ENCODE measurements at places on chromosomes 4 and X.

DNA sequence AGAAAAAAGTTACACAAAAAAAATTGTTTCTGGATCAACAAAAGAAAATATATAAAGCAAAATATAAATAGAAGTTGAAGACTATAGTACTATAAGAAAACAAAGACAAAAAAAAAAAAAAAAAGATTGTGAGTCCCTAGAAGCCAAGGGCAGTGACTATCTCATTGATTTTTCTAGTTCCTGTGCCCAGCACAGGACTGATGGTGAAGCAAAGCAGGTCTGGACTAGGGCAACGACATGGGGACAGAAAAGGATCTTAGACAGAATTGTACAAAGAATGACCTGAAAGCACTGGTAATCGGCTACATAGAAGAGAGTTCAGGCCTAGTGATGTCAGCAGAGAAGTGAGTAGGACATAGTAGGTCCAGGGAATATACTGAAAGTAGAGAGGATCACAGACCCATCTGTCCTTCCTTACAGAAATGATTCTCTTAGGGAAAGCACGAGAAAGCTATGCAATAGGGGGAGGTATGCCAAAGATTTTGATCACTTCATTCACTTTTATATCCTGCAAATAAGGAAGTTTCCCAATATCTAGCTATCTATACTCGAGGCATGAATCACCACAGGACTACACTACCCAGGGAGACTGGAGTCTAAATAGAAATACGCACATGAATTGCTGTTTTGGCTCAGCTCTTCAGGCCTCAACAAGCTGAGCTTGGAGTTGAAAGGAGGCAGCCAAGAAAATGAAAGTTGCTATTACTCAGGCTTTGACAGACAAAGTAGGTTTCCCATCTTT lies 230.9 kb upstream of the GPC4 start:
- DNase-seq: no peak

GRCh38 chrX:141455103-141455502 lies 129.4 kb downstream of the SPANXA1 start:
- DNase-seq: no peak

DNA sequence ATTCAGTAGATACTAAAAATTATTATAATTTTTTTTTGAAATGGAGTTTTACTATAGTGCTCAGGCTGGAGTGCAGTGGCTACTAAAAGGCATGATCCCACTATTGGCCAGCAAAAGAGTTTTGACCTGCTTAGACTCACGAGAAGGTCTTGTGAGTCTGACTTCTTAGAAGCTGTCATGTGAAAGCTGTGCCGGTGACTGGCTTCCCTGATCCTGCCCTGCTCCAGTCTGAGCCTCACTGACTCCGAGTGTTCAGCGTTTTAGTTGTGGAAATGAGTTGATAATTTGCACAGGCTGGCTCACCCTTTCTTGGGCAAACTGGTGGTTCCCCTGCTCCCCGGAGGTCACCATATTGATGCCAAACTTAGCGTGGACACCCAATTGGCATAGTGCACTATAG lies 16.4 kb upstream of the CXCL8 start:
- no peak for DNase-seq

- no peak for DNase-seq
Measured at GRCh38 chrX:68416592-68416991, 16.7 kb downstream of the OPHN1 start.

- no peak for DNase-seq
Measured at GRCh38 chrX:154380153-154380552, 1.1 kb downstream of the EMD start.

DNA sequence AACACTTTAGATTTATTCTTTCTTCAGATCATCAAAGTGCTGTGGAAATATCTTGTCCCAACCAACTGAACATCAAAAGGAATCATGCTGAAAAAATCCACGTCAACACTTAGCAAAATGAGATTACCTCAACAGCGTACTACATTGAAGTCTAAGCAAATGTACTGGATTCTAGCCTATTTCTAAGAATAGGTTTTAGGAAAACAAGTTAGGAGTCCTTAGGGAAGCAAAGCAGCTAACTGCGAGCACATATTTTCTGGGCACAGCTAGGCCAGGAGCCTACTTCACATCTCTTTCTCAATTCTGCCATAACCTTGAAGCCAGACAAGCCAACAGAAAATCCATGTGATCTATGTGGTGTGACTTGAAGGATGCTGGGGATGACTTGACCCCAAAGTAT lies 22.2 kb downstream of the KDR start:
- no peak for DNase-seq

GRCh38 chrX:13790206-13791131 lies 26.4 kb downstream of the GPM6B start:
- no peak for DNase-seq

- DNase-seq: no peak
Measured at GRCh38 chrX:26442340-26442739, 226.4 kb downstream of the MAGEB5 start.

DNA sequence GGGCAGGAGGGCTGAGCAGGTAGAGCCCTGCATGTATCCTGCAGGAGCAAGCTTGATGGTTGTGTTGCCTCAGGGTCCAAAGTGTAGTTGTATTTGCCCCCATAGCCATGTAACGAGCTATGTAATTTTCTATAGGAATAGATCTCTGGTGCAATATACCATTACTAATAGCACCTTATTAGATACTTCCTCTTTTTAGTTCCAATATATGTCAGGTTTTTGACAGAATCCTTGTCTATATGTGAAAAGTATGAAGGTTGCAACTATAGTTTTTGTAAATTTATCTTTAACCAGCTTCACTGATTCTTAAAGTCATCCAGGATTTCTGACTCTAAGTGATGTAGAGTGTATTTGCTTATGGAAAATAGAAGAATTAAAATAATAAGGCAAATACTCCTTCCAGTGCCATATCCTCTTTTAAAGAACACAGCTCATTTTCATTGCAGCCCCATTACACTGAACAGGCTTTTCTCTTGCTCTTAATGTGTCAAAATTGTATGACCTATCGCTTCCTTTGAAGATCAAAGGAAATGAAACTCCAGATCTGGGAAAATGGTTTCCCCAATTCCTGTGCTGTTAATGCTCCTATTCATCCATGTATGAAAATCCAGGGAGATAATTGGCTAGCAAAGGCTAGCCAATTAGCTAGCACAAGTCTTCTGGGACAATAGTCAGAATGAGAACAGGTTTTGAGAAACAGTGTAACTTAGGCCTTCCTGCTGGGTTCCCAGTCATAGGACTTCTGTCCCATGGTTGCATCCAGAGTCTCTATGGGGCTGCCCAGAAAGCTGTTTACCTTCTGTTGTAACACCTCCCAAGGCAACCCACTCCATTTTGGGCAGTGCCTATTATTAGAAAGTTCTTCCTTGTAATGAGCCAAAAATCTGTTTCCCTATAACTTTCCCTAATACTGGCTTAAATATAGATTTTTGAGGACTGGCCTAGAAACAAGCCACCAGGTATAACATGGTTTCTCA lies 90.6 kb downstream of the TSPAN7 start:
- peak; percentile 42 for DNase-seq

DNA sequence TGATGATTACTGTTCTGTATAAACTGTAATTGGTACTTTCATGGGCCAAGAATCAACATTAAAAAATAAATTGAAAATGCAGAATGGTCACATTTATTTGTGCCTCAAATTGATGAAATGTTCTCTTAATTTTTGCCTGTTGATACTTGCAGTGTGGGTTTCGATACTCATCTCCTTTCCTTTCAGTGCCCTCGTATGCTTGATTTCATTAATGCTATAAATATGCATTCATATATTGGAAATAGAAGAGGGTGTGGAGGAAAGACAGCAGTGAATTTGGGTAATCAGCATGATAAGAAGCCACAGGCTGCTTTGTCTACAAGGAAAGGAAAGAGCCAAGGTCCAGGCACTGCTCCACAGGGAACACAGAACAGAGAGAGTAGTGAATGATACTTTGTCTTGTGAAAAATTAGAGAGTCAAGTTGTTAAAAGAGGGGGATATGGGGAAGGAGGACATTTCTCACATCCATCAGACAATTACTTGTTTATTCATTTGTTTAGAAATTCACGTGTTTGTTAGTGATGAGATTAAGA lies 1.0 kb upstream of the DDX60 start:
- DNase-seq: no peak

GRCh38 chr4:36206012-36206411 lies 38.3 kb downstream of the ARAP2 start:
- DNase-seq: no peak

DNA sequence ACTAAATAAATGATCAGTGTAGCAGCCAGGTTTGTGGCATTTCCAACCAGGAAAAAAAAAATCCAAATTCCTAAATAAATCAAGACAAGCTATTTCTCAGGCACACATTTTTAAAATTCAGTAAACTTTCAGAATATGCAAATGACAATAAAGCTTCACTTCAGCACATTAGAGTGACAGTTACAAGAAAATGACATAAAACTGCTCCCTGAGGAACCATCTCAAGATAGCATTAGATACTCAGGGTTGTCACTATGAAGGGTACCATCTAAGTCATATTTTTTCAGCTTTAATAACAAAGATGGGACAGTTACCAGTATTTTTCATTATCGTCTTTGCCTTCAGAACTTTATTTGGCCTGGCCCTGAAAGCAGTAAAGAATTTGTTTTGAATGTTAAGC lies 411.3 kb upstream of the RASGEF1B start:
- no peak for DNase-seq

DNA sequence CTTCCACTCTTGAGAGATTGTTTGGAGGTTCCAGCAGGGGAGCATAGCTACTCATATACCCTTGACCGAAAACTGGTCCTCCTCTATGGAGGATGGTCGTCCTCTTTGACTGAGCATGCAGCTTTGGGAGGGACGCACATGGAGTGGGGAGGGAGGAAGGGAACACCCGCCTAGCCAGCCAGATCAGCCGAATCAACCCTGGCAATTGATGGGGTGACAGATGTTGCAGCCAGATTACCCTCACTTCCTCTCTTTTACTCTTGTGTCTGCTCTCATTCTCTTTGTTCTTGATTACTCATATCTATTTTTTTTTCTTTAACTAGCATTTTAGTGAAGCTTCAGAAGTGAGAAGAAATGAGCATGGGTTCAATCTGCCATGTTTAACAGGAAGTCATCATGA lies 19.6 kb downstream of the MGST2 start:
- DNase-seq: no peak

DNA sequence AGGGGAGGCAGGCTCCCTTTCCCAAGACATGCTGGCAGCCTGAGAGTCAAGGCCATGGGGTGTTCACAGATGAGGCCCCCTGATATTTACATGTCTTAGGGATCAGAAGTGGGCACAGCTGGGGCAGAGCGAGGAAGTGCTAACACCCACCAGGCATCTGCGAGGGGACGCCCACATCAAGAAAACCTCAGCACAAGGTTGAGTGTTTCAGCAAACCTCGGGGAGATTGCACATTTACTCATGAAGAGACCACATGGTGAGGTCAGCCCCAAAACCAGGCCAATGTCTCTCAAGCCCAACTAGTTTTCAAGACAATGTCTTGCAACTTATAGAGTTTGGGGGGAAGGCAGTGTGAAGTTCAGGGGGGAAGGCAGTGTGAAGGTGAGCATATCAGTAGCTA lies 55.2 kb downstream of the CLNK start:
- no peak for DNase-seq

DNA sequence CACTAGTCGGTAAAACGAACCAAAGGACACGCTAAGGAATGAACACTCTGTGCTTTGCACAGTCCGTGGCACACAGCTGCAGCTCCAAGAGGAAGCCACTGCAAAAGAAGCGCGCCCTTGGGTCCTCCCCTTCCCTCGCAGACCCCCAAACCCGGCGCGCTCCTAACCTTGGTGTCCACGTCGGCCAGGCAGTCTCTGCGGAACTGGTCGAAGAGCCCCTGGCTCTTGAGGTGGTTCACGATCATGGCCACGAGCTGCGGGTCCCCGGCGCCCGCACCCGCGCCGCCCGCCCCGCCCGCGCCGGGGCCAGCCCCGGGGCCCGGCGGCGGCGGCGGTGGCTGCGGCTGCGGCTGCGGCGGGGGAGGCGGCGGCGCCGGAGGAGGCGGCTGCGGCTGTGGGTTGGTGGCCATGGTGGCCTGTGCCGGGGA lies 333 bp downstream of the BOD1L1 start:
- DNase-seq: no peak

GRCh38 chr4:99943904-99944437 lies 2.4 kb downstream of the DNAJB14 start:
- no peak for DNase-seq

DNA sequence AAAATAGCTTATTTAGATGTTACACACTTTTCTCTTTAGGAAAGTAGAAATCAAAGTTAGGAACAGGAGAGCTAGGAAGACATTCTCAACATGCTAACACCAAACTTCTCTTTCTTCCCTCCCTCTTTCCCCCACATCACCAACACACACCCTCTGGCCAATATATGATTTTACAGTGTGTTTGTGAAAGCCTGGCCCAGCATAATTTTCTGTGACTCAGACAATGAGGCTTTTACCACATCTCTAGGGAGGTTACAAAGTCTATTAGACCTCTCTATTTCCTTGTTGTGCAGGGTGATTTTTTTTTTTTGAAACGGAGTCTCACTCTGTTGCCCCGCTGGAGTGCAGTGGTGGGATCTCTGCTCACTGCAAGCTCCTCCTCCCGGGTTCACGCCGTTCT lies 189.9 kb downstream of the AASDH start:
- DNase-seq: no peak

DNA sequence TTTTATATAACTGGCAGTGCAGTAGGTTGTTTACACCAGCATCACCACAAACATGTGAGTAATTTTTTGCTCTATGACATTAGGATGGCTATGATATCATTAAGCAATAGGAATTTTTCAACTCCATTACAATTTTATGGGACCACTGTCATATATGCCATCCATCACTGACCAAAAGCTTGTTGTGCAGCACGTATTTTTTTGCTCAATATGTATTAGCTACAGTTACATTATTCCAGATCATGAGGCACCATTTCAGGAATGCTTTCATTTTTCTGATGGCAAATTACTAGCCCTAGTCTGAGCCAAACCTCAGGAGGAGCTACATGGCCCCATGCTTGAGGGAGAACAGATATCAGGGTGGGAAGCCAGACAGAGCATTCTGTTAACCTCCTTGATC lies 56.8 kb upstream of the DCLK2 start:
- DNase-seq: no peak

DNA sequence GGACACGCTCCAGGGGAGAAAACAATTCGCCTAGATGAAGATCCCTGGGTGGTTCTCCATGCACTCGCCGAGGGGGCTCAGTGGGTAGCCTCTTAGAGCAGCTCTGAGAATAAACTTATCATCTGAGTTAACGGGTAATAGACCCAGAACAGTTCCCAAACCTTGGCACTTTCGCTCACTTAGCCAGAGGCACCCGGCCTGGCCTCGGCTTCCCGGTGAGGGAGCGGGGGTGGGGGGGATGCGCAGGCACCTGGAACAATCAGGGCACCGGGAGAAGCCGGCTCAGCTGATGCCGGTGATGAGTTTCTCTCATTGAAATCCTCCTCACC lies 405 bp upstream of the ZAR1 start:
- DNase-seq: no peak

DNA sequence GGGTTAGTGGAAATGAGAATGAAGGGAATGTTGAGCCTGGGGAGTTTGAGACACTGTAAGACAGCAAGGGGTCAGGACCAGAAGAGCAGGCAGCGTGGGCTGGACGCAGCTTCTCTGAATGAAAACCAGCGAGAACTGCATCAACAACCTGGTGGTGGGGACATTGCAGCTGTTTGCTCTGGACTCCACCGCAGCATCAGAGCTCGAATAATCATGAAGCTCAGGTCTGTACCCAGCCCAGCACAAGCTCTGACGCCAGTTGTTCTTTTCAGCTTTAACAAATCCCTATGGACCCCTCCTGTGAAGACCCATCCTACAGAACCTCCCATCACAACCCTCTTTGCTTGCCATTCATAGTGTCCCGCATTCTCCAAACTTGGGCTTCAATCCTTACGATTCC lies 106.8 kb upstream of the PNPLA4 start:
- no peak for DNase-seq

GRCh38 chrX:51568586-51568985 lies 50.1 kb downstream of the CENPVL3 start:
- no peak for DNase-seq

Data from hematopoietic multipotent progenitor cell treated with erythropoietin and hydrocortisone succinate and interleukin-3 and kit ligand, for 15 days (in vitro differentiated cells).